GM04503 (cell line): ENCODE measurements at places on chromosomes 3 and 15.

- DNase-seq: no peak
Measured at GRCh38 chr3:47634996-47635395, 56.3 kb upstream of the CSPG5 start.

GRCh38 chr3:100184948-100185570, 70.8 kb upstream of the FILIP1L start:
- DNase-seq: no peak

GRCh38 chr15:48102167-48102566, 18.6 kb upstream of the SLC24A5 start:
- DNase-seq: no peak

DNA sequence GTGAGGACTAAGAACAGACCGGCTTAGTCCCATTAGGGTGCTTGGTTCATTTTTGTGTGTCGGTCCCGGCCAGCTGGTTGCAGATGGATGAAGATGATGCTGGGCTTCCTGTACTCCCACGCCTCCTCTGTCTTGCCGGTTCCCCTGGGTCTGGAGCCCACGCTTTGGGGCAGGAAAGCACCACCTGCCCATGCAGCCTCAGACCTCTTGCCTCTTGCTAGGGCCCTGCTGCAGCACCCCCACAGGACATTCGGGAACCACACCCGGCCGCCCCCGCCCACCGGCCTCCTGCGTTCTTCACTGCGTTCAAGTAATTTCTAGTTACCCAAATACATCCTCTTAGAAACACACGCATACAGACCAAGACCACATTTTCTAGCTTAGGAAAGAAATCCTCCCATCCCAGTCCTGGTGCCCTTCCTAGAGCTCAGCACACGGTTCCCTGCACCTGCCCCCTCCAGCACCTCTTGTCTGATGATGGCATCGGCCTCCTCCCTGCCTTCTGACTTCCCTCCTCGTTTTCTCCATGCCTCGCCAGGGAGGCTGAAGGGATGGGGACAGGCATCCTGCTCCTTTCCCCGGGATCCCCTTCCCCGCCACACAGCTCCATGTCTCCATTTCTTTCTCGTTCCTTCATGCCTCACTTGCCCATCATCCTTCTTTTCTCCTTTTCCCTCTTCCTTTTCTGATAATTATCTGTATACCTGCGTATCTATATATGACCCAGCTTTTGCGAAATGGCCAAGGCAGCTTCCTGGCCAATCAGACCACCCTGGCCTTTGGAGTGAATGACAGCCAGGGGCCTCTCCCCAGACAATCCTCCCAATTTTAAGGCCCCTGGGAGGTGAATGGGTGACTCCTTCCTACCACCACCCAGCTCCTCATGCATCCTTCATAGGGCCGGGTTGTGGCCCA, 30.9 kb downstream of the FAM3D start:
- no peak for DNase-seq

DNA sequence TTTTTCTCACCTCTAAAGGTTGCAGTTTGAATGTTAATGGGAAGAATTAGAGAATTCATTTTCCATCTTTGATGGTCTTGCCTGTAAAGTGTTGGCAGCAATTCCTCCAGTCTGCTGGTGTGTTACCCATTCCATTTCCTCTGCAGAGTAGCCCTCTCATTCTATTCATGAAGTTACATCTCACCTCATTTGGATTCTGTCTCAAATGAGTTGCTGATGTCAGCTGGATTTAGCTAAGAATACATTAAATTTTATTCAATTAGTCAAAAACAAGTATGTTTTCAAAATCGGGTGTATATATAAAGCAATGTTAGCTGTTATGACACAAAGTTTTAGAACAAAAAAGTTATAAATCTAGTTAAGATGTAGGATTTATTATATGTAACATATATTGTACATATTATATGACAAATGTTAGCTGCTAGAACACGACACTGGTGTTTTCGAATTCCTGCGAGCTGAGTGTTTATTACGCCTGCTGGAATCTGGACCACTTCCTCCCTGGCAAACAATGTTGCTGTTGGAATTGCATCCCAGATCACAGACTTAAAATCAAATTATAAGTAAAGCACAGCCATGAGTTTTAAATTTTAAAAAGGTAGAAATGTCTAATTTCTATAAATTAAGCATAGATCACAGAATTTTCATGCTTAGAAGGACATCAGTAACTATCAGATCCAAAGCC, 516.2 kb downstream of the OCA2 start:
- DNase-seq: no peak

- DNase-seq: no peak
Measured at GRCh38 chr3:52841211-52841980, 6.6 kb upstream of the MUSTN1 start.
